ENCODE measurements at places on chromosomes 5 and 9.

GRCh38 chr9:84189904-84190303, 150.7 kb downstream of the SLC28A3 start:
- DNase-seq, result no peak

DNA sequence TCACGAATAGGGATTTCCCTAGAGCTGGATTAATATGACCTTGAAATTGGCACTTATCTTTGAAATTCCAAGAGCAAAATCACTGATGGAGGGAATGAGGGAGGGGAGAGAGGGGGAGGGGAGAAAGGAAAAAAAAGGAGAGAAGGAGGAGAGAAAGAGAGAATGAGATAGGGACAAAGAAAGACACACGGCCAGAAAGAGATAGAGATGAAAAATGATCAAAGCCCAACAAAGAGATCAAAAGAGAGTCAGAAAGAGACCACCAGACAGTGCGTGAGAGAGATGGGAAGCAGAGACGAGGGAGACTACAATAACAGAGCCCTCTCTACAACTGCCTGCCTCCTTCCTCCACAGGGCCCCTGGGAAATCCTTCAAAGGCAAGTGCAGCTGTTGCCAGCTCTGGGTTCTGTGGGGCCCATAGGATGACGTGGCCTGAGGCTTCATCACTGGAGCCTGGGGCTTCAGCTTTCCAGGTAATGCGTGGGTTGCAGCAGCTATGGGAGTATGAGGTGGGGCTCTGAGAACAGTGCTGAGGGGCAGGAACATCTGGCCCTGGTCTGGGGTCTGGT, 58.3 kb upstream of the SHB start:
- DNase-seq, result no peak

DNA sequence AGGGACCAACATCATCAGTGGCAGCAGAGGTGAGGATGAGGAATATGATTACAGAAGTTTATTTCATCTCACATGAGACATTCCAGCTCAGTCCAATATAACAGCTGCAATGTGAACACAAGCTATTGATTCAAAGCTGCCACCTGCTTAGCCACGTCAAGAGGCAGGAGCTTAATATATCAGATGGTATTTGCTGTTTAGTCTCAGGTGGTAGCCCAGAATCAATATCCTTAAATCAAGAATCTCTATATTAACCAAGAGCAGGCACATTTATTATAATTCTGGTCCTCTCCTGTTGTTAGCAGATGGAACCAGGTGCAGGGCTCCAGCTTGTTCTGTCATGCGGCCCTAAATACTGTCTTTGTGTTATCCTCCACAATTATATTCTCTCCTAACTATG, 431.6 kb downstream of the ICE1 start:
- no peak for DNase-seq

DNA sequence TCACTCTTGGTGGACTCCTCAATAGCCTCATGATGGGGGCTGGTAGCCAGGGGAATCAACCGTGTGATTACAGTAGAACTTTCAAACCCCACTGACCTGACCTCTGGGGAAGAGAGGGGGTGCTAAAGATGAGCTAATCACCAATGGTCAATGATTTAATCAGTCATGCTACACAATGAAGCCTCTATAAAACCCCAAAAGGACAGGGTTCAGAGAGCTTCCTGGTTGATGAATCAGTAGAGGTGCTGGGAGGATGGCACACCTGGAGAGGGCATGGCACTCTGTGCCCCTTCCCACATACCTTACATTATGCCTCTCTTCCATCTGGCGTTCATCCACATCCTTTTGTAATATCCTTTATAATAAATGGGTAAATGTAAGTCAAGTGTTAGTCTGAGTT, 8.9 kb upstream of the SH3TC2 start:
- DNase-seq, result no peak

DNA sequence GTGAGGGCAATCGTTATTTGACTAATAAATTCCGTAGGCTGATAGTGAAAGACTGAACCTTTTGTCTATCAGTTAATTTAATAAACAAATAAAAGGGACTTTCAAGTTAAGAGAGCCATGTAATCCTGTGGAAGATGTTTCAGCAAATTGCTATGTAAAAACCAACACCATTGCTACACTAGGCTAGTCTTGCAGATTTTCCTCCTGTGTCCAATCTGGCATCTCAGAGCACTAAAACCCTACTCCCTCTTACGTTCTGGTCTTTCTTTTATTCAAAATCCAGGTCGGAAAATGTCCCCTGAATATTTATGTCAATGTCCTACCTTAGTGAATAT, 478.8 kb upstream of the TNC start:
- DNase-seq, result no peak

- no peak for DNase-seq
These were observed 11.4 kb downstream of the BASP1 start for GRCh38 chr5:17228821-17229291.

DNA sequence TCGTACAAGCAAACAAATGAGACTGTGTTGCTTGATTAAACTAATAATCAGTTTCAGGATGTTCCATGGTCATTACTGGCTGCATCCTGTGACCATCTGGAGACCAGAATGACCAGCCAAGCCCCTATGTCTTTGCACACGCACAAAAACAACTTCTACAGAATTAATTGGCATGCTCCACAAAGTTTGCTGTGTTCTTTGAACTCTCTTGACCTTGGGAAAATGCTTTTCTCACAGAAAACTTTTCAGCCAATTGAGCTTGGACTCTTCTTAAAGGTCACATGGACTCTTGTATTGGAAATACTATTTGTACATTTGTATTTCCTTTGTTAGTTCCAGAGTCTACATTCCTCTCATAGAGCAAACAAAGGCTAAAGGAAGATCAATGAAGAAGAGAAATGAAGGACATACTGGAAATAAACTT, 147.8 kb downstream of the ARRDC3 start:
- no peak for DNase-seq

- DNase-seq, result no peak
These were observed 254.6 kb downstream of the ASTN2 start for GRCh38 chr9:117160254-117160653.

- DNase-seq, result no peak
These were observed 76.9 kb upstream of the IL17B start for GRCh38 chr5:149455889-149456409.

DNA sequence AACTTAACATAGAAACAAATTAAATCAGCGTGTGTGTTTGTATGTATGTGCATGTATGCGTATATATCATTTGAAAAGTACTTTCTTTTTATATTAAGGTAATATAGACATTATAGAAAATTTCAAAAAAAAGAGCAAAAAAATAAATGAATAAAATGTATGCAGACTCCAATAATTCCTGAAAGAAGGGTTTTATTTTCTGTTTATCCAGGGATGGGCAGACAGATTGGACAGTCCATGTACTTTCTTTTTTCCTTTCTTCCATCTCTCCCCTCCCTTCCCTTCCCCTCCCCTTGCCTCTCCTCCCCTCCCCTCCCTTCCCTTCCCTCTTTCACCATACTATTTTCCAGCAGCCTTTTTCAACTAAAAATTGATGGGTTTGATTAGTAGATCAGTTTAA, 123.8 kb downstream of the SGCD start:
- no peak for DNase-seq

GRCh38 chr9:97860451-97861147, 7.6 kb downstream of the FOXE1 start:
- no peak for DNase-seq

GRCh38 chr5:173454736-173455598, 126.8 kb upstream of the STC2 start:
- no peak for DNase-seq

DNA sequence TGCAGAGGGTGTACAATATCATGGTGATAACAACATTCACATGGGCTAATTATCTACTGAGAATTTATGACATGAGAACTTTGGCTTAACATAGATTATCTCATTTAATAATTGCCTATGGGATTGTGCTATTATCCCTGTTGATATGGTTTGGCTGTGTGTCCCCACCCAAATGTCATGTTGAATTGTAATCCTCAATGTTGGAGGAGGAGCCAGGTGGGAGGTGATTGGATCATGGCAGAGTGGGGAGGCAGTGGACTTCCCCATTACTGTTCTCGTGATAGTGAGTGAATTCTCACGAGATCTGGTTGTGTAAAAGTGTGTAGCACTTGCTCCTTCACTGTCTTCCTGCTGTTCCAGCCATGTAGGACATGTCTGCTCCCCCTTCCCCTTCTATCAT, 186.4 kb downstream of the TRIM32 start:
- DNase-seq, result no peak

DNA sequence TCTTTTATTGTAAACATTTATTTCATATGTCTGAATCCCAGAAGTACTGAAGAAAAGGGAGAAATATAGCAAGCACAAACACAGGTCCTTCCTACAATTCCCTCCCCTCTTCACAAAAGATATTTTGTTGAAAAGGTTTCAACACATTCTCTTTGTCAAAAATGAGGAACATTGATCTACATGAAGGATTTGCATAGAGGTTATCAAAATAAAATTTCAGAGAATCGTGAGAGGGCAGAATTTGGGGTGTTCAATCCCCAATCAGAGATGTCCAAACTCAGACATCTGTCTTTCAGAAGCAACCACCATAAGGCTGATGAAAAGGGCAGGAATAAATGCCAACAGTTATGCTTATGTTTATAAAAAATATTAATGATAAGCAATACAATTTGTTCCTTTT, 69.2 kb downstream of the MARCHF3 start:
- no peak for DNase-seq

- DNase-seq, result no peak
These were observed 27.1 kb downstream of the LHX6 start for GRCh38 chr9:122201641-122202040.

DNA sequence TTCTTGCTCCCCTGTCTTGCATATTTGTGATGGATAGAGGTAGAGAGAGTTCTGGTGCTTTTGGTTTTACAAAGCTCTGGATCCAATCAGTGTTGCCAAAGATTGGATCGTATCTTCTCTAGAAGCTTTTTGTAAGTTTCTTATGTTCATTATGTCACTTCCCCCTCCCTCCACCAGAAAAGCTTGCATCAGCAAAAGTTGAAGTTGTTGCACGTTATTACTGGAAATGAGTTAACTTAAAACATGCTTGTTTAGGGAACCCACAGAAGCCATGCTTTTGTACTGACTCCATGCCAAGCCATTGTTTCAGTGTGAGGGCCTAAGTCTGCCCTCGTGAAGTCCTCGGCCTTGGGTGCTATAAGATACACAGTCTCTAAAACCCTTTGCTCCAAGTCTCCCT, 186.5 kb downstream of the ERCC6L2 start:
- no peak for DNase-seq

DNA sequence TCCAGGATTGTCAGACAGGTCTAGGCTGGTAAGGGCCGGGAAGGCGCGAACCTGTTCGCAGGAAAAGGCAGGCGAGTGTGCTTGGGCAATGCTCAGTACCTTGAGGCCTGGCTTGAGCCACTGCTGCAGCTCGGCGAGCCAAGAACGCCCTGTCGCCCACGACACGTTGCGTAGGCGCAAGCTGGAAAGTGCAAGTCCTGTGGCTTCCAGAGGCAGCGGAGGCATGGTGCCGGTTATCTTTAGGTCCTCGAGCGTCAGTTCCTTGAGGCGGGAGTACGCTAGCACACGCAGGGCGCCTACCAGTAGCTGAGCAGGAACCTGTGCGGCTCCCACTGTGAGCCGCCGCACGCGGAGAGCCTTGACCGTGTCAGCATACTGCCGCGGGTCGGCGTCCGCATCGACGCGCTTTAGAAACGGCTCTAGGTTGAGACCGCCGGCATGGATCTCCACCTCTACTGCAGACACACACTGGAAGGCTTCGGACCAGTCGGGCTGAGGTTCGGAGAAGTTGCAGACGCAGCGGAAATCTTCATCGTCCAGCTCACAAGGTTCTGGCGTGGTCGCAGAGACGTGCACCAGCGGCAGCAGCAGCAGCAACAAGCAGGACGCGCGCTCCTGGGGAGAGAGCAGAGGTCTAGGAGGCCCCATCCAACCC, 482 bp downstream of the CD14 start:
- DNase-seq, result peak; percentile 90

Measured in lower lobe of right lung (tissue), 2 donors.